ENCODE measurements at places on chromosomes 2 and 18.

GRCh38 chr2:108115868-108116267, 123.9 kb upstream of the SULT1C3 start:
- DNase-seq: no peak

GRCh38 chr18:26784599-26784998, 80.9 kb downstream of the AQP4 start:
- no peak for DNase-seq

DNA sequence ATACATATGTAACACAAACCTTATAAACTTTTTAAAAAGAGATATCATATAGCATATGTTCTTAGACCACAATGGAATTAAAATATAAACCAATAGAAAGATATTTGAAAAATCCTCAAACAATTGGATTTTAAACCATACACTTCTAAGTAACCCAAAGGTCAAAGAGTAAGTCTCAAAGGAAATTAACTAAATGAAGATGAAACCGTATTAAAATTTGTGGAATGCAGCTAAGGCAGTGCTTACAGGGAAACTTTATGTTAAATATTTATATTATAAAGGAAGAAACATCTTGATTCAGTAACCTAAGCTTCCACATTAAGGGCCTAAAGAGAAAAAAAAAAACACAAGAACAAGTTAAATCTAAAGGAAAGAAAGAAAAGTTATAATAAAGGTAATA, 966.1 kb downstream of the SLC4A3 start:
- DNase-seq: no peak

DNA sequence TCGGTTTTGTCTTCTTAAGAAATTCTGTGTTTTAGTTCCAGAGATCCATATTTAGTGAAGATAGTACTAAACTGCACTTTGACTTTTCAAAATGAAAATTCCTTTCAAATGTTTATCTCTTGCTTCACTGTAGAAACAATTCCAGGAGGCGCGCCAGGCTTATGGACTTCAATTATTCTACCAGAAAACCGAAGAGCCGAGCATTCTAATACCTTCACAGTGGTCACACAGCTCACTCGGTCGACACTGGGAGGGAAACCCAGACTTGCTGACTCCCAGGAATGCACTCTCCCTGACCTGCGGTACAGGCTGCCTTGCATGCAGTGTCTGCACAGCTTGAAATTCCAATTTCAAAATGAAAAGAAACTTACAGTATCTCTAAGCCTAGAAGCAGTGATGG, 119.9 kb upstream of the PIEZO2 start:
- DNase-seq: no peak

DNA sequence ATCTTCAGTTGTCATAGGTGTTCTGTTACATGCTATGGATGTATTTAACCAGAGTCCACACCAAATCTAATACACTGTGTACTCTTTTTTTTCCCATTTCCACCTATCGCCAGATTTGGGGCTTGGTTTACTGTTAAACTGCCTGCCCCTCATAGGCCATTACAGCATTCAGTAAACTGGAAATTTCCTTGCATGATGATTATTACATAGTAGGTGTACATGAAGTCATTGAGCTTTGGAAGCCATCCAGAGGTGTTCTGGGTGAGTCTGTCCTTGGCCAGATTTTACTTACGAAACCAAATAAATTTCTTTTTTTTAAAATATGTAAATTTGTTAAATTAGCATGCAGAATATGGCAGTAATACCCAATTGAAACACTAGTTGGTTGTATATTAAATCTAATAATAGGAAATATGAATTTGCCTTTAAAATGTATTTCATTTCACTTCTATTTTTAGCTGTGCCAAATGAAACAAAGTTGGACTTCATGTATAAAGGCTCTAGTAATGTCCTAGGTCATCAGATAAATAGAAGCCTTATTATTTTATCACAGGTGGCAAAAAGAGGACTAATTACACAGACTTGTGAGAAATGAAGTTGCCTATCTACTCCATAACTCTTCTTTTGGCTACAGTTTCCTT, 60.7 kb downstream of the COMMD1 start:
- DNase-seq: no peak

GRCh38 chr18:79521416-79522205, 125.9 kb downstream of the NFATC1 start:
- DNase-seq: no peak

DNA sequence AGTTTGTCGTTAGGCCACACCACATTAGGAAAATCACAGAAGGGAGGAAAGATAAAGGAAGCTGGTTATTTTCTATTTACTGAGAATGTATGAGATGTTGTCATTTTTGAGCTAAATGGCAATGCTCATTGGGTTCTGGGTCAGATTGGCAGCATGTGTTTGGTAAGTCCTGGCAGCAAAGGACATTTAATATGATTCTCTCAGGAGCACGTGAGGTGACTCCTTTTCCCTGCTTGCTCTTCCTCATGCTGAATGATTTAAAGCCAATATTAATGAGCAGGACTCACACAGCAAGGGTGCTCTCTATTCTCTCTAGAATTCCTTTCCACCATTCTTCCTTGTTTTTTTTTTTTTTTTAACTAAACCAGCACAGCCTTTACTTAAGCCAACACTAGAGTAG, 298.2 kb downstream of the XIRP2 start:
- DNase-seq: no peak

DNA sequence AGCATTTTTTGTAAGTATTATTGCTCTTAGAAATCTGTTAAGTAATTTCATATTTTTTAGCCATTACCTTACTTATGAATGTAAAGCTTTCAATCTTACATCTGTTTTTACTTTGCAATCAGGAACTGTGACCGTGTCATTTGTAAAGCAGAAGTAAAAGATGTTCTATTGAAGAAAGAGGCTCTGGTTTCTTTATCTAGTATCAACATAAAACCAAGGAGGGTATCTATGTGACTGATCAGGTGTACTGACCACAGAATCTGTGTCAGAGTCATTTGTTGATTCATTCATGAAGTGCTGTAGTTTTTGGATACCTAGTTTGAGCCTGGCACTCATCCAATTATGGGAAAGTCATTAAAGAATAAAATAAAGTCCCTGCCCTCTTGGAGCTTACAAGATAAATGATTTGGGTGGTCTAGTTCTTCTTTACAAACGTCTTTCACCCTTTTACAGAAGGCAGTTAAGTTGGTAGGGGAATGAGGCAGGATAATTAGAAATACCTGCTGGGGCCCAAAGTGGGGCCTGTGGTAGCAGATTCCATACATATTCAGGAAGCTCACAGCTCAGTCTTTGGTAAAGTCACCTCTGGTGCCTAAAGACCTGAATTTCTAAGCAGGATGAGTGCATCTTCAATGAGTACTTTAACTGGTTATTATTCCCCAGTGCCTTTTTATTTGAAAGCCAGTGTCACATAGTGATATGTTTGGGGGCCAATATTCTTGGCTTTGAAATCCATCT, 260.6 kb upstream of the NT5C1B start:
- no peak for DNase-seq

GRCh38 chr2:55761024-55761423, 67.4 kb upstream of the PNPT1 start:
- DNase-seq: no peak

DNA sequence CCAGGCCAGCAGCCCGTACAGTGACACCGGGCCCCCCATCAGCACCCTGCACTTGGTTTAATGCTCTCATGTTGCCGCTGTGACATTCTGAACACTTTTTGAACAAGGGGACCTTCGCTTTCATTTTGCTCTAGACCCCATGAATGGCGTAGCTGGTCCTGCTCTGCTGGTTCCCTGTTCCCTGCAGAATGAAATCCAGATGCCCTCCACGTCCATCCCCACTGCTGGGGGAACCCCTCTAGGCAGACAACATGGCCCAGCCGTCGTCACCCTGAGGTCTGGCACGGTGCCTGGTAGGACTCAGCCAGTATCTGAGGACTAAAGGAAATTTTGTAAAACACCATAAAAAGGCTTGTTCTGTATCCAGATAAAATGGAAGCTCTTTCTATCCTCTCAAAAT, 128.6 kb downstream of the KCTD1 start:
- no peak for DNase-seq

DNA sequence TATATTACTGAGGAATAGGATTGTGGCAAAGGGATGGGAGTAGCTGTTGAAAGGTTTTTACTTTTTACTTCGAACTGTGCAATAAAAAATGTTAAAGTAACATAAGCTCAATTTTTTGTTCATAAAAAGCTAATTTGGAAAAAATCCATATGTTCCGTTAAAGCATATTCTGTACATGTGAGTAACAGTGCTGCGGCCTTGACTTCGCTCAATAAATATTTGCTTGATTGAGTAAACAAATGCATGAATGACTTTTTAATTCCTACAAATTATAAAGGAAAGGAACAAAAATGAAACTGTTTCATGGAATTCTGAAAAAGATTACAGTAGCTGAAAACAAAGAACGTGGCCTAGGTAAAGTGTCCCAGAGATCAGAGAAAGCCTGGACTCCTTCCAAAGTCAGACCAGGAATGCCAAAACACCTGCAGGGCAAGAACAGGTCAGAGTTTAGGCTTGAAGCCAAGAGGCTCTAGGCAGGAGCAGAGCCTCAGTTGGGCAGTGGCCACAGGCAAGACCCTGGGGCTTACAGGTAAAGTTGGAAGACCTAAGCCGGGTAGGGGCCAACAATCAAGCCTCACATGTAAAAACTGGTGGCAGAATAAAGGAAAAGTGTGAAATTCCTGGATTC, 44.3 kb upstream of the FIGN start:
- DNase-seq: no peak

- no peak for DNase-seq
These were observed 126.6 kb upstream of the RGPD4 start for GRCh38 chr2:107700073-107700472.

DNA sequence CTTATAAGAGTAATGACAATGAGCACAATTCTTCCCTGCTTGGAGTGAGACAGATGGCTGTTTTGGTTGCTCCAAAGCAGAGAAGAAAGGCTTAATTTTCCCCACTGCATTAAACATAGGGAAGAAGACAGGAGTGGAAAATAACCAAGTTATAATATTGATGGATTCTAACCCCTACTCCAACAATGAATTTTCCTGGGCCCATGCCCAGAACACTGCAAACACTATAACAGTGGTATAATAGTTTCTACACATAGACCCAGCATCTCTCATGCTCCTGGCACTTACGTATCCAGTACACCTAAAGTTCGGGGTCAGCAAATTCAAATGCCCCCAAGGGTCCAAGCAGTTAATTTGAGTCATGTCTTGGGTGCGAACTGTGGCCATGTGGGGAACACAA, 613.4 kb downstream of the PLCL1 start:
- DNase-seq: no peak

DNA sequence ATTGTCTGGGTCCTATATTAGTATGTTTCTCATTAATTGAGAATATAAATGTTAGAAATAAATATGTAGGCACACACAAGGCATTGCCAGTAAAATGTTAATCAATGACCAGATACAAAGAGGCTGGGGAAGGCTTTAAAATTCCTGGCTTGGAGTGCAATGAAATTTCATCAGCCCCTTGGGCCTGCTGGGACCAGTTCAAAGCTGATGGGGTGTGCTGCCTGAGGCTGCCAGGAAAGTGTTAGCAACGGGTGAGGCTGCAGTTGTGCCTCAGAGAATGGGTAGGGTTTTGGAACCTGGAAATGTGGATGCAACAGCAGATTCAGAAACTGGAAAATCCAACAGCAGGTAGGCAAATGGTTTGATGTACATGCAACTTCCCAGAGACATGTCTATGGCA, 68.9 kb downstream of the DIPK1C start:
- no peak for DNase-seq

- no peak for DNase-seq
These were observed 40.2 kb downstream of the CCBE1 start for GRCh38 chr18:59657012-59657411.

DNA sequence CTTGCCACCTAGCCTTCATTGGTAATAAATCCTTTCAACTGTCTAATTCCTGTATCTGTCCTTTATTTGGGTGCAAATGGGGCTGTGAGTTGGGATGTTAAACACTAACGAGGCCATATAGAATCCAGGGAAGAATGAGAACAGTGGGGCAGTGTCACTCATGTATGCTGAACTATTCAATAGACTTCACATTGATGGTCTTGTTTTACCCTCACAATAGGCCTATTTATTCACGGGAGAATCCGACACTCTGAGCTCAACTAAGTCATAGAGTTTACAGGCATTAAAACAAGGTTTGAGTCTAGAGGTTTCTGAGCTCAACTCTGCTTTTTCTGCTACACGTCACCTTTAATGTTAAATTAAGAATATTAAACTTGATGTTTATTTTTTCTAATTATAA, 421.6 kb downstream of the SOX11 start:
- no peak for DNase-seq

DNA sequence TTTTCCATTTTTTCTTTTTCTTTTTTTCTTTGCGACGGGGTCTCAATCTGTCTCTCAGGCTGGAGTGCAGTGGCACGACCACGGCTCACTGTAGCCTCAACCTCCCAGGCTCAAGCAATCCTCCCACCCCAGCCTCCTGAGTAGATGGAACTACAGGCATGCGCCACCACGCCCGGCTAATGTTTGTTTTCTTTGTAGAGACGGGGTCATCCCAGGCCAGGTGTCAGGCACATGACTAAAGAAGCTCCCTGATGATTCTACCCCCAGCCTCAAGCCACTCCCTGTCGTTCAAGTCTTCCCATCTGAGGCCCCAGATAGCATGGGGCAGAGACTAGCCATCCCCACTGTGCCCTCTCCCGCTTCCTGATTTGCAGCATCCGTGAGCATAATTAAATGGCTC, 9.8 kb upstream of the FZD5 start:
- no peak for DNase-seq

GRCh38 chr2:26274058-26274613, 29.4 kb downstream of the HADHB start:
- peak; percentile 86 for DNase-seq

DNA sequence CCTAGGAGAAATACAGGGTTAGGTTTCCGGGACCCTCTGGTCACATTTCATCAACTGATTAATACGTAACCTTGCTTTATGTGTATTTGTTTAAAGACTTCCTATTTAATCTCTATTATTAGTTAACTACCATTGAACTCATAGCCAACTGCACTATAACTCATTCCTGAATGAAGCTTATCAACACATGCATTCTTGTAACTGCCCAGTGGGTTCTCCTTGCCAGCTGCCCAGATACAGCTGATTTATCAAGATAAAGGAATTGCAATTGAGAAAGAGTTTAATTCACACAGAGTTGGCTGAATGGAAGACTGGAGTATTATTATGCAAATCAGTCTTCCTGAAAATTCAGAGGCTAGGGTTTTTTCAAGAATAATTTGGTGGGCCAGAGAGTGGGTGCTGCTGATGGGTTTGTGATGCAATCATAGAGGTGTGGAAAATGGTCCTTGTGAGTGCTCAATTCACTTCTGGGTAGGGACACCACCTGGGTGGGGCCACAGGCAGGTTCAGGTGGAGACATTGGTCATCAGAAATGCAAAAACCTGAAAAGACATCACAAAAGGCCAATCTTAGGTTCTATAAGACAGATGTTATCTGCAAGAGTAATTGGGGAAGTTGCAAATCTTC, 21.1 kb upstream of the NOSTRIN start:
- DNase-seq: peak; percentile 11

- DNase-seq: no peak
These were observed 322.8 kb upstream of the TANK start for GRCh38 chr2:160837416-160837815.

GRCh38 chr18:43751203-43751602, 473.9 kb upstream of the SYT4 start:
- DNase-seq: no peak

All from hematopoietic multipotent progenitor cell treated with erythropoietin and hydrocortisone succinate and interleukin-3 and kit ligand, for 15 days (in vitro differentiated cells).